NCI-H510A (cell line): ENCODE measurements at places on chromosomes 1 and 21.

DNA sequence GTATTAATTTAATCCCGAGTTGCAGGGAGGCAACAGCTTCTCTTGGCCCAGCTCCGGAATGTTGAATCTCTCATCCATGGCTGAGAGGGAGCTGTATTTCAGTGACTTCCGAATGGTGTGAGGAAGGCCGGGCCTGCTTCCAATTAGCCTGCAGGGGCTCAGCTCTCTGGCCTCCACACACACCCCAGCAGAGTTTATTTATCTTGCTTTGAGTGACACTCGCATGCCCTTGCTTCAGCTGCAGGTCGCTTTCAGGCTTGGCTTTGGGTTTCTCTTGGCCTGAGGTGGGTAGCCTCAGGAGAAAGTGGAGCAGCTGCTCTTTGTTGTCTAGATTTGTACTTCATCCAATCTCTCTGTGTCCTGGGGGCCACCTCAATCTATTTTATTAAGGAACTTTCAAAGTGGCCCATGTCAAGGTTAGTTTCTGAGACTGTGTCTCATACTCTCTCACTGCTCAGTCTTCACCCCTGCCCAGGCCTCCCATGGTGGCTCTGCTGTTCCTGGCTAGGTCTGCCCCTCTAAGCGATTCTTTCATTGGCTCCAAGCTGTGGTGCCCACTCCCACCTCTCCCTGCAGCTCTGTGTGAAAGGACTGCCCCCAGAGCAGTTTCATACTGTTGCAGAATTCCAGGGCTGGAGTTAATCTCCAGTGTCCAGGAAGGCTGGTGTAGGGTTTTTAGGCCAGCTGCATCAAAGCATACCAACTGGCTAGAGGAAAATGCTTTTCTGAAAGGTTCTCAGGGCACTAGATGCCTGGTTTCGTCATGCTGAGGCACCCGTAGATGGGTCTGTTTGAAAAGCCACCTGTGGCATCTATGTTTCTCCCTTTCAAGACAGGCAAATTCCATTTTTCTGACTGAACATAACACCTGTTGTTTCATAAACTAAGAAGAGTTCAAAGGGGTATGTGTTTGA is 153.5 kb downstream of the PLXNA2 start:
- DNase-seq, result no peak

DNA sequence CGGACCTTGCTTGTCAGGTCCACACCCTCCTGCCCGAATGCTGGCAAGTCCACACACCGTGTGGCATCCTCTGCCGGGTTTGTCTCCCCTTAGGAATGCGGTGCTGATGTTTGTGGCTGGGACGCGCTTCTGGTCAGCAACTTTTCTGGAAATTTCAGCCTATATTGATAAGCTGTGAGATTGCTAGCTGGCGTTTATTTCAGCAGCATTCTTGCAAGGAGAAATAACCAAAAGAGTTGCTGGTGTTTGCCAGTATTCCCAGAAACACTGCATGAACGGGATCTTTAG is 601 bp downstream of the CEPT1 start:
- peak; percentile 35 for DNase-seq

GRCh38 chr1:180888870-180889269 is 23.8 kb upstream of the KIAA1614 start:
- no peak for DNase-seq

GRCh38 chr1:96934282-96934681 is 212.7 kb downstream of the PTBP2 start:
- DNase-seq, result no peak

- no peak for DNase-seq
Measured at GRCh38 chr1:33370301-33370700, 49.4 kb upstream of the A3GALT2 start.

DNA sequence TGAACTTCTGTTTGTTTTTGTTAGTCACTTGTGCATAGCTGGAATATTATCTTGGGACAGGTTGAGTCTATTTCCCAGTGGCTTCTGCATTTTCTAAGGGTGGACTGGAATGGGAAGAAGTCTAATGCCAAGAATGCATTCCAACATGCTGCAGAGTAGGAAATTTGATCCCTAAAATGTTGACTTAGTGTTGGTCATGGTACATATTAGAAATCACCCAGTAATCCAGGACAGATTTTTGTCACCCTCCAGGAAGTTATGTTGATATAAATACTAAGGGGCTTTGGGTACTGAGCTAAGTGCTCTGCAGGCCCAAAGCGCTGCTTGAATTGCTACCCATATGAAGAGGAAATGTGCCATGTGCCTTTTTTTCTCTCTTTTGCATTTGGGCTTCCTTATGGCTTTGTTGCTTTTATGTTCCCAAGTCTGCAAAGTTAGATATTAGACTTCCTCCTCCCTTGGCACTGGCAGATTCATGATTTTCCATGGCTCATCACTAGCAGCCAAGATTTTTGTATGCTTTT is 10.0 kb downstream of the ARID1A start:
- DNase-seq, result no peak

DNA sequence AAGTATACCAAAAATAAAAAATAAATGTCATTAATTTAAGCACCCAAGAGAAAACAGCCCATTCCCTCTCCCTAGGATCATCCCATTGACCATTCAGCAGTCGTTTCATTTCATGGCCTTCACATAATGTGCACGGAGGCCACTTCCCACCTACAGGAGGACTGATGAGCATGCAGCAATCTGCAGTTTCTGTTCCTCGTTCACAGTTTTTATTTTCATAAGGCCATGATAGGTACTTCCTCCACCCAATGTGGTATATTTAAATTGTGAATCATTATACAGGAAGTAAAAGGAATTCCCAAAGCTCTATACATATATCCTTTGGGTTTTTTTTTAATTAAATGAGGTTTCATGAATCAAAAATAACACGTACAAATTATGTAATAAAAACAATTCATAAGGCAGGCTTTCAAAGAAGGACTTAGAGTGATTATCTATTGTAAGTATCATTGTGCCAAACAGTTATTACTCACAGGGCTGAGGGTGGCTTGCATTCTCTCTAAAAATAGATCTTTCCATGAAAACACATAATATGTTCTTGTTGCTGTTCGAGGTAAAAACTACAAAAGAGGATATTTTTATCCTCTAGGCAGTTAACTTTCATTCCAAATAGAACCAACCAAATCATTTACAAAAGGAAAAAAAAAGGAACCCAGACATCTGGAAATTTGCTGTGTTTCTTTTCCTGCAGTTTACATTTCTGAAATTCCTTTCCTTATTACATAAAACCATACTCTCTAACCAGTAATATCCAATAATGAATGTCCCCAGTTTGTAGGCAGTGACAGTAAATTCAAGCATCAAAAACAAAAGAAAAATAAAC is 27.5 kb upstream of the SLC44A3 start:
- DNase-seq, result no peak

DNA sequence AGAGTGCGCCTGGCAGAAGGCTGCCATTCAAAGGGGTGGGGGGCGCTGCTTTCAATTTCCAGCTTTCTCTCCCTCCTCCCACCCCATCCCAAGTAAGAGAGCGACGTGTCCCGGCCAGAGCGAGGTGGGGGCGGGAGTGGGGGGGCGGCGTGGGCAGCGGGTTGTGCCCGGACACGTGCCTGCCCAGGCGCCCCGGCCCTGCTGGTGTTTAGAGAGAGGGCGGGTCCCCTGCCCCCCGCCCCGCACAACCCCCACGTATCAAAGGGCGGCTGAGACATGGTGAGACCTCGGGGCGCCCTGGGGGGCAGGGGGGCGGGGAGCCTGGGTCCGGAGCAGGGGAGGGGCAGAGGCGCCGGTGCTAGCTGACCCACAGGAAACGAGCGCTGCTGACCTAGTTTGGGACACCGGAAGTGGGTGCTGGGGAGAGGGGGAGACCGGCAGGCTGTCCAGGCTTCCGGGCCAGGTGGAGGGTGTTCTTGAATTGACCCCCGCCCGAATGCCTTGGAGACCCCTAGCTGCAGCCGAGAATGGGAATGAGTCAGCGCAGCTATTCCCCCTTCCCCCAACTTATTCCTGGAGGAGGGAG is 1.3 kb downstream of the ZBTB7B start:
- no peak for DNase-seq

DNA sequence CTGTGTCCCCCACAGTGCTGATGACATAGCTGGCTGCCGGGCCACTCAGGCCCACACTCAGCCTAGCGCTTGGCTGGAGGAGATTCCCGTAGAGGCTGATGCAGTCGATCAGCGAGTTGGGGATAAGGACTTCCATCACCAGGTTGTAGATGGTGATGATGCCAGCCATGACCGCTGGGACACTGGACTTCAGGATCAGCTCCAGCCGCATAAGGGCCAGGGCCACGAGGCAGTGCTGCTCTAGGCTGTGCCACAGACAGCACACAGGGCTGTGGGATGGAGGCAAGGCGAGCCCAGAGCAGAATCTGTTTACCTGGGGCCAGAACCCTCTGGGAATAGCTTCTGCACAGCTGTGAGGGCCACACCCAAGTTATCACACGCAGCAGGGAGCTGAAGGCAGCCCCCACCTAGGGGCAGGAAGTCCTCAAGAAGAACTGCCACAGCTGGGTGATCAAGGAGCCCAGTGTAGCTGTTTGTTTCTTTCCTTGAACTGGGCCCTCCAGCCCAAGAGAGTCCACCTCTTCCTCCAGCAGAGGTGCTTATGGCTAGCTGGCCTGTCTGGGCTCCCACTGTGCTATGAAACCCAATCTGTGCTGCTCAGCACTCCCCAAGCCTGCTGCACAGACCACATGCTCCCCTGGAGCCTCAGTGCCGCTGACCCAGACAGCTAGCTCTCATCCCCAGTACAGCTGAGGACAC is 6.2 kb downstream of the SLC2A1 start:
- DNase-seq, result peak; percentile 74

- DNase-seq, result no peak
Measured at GRCh38 chr1:72097851-72098570, 184.3 kb downstream of the NEGR1 start.

DNA sequence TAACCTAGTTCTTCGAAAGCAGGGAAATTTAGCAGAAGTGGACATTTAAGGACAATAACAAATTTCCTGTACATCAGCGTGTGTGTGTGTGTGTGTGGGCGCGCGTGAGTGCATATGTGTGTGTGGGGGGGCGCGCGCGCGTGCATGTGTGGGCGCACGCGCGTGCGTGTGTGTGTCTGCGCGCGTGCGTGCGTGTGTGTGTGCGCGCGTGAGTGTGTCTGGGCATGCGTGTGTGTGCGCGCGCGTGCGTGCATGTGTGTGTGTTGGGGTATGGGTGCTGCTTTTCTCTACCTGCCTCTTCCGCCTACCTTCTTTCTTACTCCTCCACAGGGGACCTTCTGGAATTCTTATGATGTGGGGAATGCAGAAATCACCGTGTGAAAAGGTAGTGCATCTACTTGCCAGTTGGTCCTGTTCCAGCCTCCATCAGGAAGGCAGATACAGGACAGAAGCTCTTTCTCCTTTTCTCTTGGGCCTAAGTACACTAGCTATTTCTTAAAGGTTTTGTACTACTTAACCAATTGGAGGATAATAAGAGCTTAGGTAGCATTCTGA is 165.4 kb upstream of the KCNK2 start:
- no peak for DNase-seq

DNA sequence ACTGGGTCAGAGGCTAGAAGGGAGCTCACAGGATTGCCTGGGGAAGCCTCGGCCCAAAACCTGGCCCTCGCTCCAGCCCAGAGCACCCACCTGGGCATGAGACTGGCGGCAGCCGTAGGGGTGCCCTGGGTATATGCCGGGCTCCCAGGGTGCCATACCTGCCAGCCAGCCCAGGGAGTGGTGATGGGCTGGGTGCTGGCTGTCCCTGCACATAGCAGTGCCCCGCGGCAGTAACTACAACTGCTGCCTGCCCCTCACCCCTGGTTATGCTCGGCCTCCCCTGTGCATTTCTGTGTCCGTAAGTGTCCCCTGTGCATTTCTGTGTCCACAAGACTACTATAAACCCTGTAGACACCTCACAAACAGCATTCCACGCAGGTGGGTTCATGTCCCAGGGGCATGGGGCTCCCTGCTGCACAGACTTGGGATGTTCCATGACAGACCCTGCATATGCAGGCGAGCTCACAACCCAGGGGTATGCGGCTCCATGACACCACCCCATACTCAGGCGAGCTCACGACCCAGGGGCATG is 5.8 kb upstream of the SPATC1L start:
- no peak for DNase-seq

- no peak for DNase-seq
Measured at GRCh38 chr1:18256282-18257235, 149.0 kb downstream of the IGSF21 start.

GRCh38 chr1:115714572-115715141 is 53.9 kb downstream of the CASQ2 start:
- peak; percentile 41 for DNase-seq
